ENCODE measurements at places on chromosomes 1 and 21. TPM values are rescaled to one million over a fixed set of nuclear protein-coding genes. Genes with fewer than 3 reads are reported as not detected.

GRCh38 chr21:35428489-35428888 lies 379.4 kb upstream of the RUNX1 start:
- H3K4me1 ChIP-seq, result peaks cover 6% of the 10 kb centered on the region
- no peak overlapping the region for H3K27ac ChIP-seq

DNA sequence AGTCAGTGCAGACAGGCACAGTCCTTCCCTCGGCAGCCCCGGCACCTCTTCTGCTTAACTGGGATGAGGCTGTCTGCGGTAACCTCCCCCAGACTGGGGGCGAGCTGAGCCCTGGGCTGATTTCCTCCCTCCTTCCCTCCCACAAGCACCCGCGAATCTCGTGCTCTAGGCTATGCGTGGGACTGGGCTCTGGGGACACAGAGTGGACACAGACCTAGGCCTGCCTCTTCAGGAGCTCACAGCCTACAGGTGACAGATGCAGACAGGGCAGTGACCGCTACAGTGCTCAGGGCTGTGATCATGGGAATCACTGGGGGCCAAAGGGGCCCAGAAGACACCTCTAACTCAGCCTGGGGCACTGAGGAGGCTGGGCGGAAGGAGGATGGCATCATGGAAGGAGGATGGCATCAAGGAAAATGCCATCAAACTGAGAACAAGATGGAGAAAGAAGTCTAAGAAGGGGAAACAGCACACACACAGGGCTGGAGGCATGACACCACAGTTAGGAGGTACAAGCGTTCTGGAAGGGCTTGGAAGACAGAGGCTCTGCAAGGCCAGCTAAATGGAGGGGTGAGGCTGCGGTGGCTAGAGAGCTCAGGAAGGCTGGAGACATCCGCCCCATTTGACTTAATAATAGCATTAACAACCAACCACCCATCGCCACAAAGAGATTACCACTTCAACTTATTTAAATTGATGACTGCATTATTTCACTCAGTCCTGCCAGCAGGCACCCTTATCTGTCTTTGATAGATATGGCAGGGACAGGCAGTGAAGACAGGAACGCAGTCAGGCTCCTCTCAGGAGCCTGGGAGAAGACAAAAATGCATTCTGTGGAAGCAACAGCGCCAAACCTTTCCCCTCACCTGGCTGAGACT lies 4.2 kb downstream of the TTC39A start:
- peak overlapping the region; percentile 19 for H3K27ac ChIP-seq
- peaks cover 5% of the 10 kb centered on the region for H3K4me1 ChIP-seq
- DNase-seq, result no peak
- H3K4me3 ChIP-seq, result no peak overlapping the region
- no peaks in the 10 kb centered on the region for H3K36me3 ChIP-seq

DNA sequence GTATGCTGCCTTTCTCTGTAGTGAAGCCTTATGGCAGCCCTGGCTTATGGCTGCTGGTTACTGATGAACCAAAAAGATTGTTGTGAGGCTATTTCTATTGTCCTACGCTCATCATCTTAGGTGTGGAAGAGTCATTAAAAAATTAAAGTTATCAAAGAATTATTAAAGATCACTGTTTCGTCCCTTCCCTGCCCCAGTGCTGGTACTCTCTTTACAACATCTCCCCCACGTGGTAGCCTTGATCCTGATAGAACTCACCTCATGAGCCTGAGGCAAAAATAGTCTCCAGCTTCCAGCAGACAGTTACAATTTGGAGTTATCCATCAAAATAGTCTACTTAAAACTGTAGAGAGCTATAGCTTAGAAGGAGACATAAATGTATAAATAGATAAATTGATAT lies 201.5 kb downstream of the S1PR1 start:
- H3K4me3 ChIP-seq, result no peak overlapping the region
- peaks cover 12% of the 10 kb centered on the region for H3K4me1 ChIP-seq
- H3K27ac ChIP-seq, result no peak overlapping the region
- no peak for DNase-seq
- no peaks in the 10 kb centered on the region for H3K27me3 ChIP-seq

DNA sequence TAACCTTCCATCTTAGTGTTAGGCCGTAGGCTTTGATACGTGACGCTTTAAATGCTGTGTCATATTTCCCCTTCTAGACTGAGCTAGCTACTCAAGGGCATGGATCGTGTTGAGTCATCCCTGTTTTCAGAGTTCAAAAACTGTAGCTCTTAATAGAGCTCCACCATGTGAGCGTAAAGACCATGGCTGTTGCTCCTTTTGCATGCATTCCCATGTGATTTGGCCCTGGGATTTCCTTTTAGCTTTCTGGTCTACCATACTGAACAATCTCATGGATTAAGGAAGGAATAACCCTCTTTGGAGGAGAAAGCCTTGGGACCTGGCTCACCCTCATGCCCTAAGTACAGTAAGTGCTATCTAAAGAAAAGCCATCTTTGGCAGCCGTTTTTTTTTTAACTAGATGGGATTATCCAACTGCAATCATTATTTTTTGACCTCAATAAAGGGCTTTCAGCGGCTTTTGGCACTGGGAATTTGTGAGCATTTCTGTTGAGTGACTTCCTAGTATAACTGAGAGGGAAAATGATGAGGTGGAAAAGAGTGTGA lies 76.6 kb downstream of the PLPP3 start:
- no peak overlapping the region for H3K27ac ChIP-seq
- DNase-seq, result no peak
- H3K4me1 ChIP-seq, result peaks cover 38% of the 10 kb centered on the region
- peaks cover 34% of the 10 kb centered on the region for H3K36me3 ChIP-seq
- H3K27me3 ChIP-seq, result no peaks in the 10 kb centered on the region

DNA sequence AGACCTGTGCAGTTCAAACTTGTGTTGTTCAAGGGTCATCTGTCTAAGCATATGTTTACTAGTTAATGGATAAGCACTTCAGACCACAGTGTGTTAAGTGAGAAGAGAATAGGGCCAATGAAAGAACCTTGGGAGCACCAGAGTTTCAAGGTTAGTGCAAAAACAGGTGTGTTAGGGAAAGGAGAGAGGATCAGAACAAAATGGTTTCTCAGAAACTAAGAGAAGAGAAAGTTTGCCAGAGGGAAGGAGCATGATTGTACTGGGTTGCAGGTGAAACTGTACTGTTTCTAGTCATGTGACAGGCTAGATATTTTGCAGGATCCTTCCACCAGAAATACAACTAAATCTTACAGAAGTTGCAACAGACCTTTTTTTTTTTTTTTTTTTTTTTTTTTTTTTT lies 23.3 kb downstream of the RPRD2 start:
- no peaks in the 10 kb centered on the region for H3K27me3 ChIP-seq
- DNase-seq, result no peak
- no peaks in the 10 kb centered on the region for H3K36me3 ChIP-seq

DNA sequence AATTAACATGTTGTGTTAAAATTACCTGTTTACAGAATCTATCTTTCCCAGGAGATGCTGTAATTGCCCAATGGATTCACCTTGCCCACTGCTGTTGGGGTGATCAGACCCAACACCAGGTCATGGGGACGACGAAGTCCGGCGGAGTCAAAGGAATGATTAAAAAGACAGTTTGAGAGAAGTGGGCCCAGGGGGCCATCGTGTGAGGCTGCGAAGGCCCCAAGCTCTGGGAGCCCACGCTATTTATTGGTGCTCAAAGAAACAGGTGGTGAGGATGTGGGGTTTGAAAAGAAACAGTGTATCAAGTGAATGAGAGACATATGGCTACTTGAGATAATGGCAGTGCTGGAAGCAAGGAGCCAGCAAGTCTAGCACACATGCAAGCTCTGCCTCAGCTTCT lies 16.3 kb upstream of the L1TD1 start:
- peaks cover 43% of the 10 kb centered on the region for H3K4me1 ChIP-seq
- no peaks in the 10 kb centered on the region for H3K36me3 ChIP-seq
- H3K27me3 ChIP-seq, result no peaks in the 10 kb centered on the region
- no peak overlapping the region for H3K27ac ChIP-seq
- no peak overlapping the region for H3K4me3 ChIP-seq

Gene FOXD2
- total RNA-seq, result 19.4 TPM

Gene AMPD1
- total RNA-seq, result not detected

Gene RHD
- 0.07 TPM for total RNA-seq
